ENCODE measurements at places on chromosomes 1 and 21.
A peak's percentile ranks its signal among the peaks of the same experiment; 100 is the strongest.

DNA sequence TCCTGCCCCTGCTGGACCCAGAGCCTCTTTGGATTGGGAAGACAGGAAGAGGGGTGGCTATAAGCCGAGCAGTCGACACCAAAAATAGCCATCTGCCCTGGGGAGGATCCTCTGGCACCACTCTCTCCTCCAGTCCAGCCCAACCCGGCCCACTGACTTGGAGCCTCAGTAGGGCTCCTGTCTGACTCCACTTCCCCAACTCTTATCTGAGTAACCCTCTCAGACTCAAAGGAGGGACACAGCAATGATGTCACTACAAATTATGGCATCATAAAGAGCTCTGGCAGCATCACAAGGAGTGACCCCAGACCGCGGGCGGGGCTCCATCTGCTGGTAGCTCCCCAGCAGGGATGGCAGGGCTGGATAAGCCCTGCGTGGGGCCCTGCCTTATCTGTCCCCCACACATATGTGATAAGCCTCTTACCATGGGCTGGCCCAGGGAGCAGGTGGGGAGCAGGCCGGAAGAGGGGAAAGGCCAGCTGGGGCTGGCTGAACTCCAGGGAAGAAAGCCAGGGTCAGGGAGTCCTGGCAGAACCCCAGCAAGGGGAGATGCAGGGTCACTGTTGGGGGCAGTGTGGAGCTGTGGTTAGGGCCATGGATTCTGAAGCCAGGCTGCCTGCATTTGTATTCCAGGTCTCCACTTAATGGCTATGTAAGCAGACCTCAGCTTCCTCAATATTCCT lies 4.6 kb upstream of the SLC6A9 start:
- DNase-seq, result no peak

DNA sequence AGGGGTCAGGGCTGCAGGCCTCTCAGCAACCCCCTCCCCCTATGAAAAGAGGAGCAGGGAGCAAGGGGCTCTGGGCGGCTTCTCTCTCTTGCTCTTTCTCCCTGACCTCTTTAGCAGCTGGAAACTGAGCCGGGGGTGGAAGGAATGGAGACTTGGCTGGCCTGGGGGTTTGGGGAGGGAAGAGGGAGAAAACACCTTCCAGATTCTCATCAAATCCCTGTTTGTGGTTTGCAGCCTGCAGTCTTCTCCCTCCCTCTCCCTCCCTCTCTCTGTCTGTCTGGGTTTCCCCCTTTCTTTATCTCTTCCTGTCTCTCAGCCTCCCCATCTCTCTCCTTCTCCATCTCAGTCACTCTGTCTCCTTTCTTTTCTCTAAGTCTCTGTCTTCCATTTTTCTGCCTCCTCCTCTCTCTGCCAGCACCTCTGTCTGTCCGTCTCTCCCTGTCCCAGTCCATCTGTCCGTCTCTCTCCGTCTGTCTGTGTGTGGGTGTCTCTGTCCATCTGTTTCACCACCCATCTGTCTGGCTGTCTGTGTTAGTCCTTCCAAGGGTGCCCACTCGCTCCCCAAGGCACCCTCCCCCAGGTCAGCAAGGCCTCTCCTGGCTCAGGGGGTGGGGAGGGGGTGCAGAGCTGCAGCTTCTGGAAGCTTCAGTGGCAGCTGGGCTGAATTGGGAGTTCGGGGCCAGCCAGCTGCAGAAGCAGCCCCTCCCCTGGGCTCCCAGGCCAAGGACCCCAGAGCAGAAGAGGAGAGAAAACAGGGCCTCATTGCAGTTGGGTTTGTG lies 6.2 kb downstream of the AHDC1 start:
- no peak for DNase-seq

DNA sequence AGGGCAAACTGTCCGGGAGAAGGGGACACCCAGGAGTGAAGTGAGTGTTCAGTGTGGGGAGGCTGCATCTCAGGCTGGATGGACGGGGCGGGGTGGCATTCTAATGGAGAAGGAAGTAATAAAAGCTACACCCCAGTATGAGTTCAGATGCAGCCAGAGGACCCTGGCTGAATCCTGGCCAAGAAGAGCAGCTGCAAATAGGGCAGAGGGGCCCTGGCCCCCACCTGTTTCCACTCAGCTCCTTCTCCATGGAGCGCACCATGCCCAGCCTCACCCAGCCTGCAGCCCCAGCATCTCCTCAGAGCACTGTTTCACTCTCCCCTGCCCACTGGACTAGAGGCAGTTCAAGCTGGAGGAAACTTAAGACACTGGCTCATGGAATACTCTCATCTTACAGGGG lies 46.4 kb downstream of the KCND3 start:
- no peak for DNase-seq

DNA sequence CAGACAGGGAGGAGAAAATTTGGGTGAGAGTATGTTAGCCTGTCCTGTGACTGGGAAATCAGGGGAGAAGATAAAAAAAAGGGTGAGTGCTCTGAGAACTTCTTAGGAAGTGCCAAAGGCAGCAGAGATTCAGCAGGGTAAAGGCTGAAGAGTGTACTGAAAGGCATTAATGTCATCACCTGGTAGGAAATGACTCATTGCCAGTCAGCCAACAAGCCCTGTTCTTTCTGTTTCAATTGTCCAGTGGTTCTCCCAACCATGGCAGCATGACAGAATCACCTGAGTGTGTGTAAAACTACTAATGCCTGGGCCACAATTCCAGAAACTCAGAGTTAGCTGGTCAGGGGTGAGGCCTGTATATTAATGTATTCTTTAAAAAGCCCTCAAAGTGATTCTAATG lies 83.5 kb downstream of the INTS7 start:
- DNase-seq, result no peak

- DNase-seq, result peak; percentile 10
Measured at GRCh38 chr1:211939876-211940468, 95.4 kb downstream of the INTS7 start.

- DNase-seq, result no peak
Measured at GRCh38 chr1:6007318-6008083, 15.3 kb upstream of the NPHP4 start.

DNA sequence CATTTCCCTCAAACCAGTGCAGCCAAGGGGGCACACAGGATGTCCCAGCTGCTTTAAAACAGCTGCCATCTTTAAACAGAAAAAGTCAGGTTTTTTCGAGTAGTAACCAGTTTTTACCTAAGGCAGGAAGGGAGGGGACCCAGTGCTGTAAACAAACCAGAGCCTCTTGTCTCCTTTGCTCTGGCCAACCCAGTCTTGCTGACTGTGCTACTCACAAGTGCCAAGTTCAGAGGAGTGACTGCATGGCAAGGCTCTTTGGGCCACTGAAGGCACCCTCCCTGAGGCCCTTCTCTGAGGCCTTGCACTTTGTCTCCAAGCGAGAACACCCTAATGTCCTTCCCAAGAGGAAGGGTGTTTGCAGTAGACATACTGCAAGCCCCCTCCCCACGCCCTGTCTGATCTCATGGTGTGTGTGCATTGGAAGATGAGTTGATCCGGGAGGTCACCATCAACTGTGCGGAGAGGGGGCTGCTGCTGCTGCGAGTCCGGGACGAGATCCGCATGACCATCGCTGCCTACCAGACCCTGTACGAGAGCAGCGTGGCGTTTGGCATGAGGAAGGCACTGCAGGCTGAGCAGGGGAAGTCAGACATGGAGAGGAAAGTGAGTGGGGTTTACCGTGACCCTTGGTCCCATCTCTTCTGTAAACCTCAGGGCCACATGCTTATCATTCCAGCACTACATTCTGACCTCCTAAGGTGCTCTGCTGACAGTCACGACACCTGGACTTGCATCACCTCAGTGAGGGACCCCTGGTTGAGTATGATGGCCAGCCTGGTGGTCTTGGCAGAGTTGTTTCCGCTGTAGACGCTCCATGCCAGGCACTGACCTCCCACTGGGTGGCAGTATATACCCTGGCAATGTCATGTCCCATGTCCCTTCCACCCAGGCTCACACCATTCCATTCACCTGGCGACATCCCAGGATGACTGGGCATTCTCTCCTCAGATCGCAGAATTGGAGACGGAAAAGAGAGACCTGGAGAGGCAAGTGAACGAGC lies 4.7 kb downstream of the DNALI1 start:
- peak; percentile 19 for DNase-seq

GRCh38 chr1:84969489-84970250 lies 27.2 kb downstream of the MCOLN2 start:
- no peak for DNase-seq

DNA sequence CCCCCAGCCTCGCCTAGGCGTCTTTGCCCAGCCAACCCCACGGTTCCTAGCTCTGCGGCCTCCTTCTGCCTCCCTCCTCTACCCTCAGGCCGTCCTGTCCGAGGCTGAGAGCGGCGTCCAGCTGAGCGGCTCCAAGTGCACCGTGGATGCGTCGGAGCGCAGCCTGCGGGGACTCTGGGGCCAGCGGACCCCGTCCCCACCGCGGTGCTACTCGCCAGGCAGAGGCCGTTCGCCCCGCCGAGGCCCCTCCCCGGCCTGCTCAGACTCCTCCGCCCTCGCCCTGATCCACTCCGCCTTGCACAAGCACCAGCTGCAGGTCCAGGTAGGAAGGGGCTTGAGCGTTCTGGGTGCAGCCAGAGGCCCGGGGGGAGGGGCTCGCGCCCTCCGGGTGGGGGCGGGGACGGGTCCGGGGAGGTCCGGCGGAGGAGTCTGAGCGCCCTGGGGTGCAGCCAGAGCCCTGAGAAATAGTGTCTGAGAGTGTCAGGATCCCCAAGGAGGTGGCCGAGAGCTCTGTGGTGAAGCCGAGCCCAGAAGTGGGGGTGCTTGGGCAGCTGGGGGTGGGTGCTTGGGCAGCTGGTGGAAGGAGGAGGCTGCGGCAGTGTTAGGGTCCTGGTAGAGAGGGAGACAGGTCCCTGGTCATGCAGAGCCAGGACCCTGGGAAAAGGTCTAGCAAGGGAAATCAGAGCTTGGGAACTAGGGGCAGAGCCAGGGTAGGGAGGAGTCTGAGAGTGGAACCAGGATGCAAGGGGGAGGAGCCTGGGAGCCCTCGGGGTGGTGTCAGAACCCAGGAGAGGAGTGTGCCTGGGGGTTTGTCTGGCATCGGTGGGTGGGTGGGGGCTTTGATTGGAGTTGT lies 3.2 kb upstream of the NBPF3 start:
- DNase-seq, result no peak

- DNase-seq, result no peak
Measured at GRCh38 chr1:2014741-2015735, 4.1 kb upstream of the GABRD start.
